ENCODE measurements at places on chromosomes 5 and 9.

GRCh38 chr5:24621792-24622191 lies 23.0 kb downstream of the CDH10 start:
- no peak for DNase-seq

- no peak for DNase-seq
Observed at GRCh38 chr5:15027764-15028163, 156.2 kb upstream of the ANKH start.

DNA sequence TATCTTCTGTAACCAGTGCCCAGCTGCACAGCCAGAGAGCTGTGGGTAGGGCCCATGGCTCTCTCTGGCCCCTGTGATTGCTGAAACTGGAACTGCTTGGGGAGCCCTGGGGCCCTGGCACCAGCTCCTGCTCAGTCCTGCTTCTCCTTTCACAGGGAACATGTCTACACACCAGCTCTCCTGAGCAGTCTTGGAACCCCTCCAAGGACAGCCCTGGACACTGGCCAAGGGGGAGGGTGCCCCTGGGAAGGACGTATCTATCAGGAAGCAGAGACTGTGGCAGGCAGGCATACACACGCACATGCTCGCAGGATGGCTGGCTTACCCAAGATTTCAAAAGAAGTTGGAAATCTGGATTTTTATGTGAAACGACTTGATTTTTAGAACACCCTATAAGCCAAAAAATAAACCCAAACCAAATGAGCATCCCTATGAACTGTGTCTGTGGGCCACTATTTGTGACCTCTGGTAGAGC lies 8.8 kb upstream of the TRAF1 start:
- DNase-seq: no peak

- DNase-seq: no peak
Observed at GRCh38 chr9:109710830-109711229, 69.2 kb upstream of the PALM2AKAP2 start.

GRCh38 chr9:134888603-134889190 lies 8.1 kb downstream of the FCN2 start:
- DNase-seq: no peak

DNA sequence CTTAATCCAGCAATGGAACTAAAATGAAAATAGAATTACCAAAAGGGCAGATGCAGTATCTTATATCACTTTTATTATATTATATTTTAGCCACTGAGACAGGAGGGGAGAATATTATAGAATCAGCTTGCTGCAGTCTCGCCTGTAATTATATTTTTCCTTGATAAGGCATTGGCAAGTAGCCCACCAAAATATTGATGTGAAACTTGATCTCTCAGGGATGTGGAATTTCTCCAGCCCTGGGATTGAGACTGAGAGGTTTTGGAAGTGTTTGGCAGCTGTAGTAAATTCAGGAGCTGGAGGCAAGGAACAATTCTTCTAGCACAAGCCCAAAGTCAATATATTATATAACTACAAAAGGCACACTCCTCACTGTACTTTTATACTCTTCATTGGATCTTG lies 142.1 kb upstream of the ADAMTSL1 start:
- DNase-seq: no peak

DNA sequence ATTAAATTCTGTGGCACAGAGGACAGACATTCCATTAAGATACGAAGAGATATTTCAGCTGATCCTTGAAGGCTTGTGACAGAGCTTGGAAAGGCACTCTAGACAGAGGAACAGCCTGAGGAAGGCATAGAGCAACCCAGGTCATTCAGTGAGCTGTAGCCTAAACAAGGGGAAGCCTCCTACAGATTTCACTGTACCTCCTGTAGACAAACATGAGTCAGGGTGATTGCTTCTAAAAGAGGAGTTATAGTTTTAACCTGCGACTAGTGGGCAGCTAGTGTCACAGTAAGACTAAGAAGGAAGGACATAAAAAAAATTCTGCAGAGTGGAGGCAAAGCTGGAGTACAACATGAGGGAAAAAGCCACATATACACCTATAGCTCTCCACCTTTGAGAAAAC lies 43.5 kb upstream of the ANKDD1B start:
- DNase-seq: no peak

DNA sequence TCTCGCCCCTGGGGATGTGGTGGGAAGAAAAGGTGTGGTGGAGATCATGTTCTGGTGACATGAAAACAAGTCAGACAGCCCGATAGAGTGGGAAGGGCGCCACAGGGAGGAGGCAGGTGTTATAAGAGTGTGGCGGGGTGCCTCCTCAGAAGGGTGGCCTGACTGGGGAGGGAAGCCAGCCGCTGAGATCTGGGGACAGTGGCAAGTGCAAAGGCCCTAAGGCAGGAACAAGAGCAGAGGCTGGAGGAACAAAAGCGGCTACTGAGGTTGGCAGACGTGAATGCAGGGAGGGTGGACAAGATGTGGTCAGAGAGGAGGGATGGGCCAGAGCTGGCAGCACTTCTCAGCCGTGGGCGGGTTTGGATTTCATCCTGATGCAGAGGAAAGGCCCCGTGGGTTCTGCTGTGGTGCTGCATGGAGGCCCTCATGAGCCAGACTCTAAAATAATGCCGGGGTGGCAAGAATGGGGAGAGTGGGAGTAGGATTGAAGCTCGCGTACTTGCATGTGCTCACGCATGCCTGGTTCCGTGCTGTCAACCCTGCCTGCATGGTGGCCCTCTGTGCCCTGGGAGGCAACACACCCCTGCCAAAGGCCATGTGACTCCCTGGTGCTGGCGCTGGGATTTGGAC lies 89.2 kb downstream of the MVB12B start:
- no peak for DNase-seq

- DNase-seq: no peak
Observed at GRCh38 chr5:154485096-154485491, 7.1 kb upstream of the HAND1 start.

DNA sequence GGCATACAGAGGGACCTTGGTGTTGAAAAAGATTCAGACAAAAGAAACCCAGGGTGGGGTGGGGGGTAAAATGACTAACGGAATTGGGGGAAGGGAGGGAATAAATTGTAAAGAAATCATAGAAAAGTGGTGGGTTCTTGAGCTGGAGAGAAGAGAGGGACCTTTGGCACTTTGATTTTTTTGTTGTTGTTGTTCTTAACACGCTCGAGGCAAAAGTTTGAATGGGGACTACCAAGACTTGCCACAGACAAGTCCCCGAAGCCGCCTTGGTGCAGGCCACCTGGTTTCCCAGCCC lies 616 bp downstream of the VCAN start:
- no peak for DNase-seq

GRCh38 chr5:90353254-90353653 lies 56.3 kb downstream of the CETN3 start:
- DNase-seq: no peak

GRCh38 chr5:74580729-74581109 lies 59.8 kb downstream of the ENC1 start:
- no peak for DNase-seq

- peak; percentile 14 for DNase-seq
Observed at GRCh38 chr9:21974343-21974721, 19.9 kb downstream of the CDKN2A start.

DNA sequence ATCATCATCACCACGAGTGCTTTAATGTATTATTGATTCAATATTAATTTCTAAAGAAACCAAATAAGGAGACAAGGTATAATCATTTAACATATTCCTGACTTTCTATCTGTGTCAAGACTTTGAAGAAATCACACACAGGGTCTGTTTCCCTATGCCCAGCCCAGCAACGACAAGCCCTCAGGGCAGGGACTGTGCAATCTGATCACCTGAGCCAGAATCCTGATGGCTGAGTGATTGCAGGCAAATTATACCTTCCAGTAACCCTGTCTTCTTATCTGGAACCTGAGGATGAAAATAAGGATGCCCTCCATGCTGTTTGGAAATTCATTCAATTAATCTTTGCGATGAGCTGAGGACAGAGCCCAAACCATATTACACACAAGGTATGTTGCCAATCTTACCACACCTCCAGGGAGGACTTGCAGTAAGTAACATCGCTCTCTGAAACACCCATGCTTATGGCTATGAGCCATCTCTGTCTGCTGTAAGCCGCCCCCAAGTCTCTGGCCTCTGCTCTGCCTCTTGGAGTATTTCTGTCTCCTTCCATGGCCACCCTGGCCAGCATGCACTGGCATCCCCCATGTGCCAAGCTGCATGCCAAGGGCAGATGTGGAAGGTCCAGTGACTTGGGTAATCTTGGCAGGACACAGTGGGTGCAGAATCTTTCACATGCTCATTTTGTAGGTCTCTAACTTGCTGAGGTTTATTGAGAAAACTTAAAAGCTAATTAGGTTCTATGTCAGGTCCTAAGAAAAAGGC lies 10.6 kb downstream of the TAS2R1 start:
- DNase-seq: no peak

DNA sequence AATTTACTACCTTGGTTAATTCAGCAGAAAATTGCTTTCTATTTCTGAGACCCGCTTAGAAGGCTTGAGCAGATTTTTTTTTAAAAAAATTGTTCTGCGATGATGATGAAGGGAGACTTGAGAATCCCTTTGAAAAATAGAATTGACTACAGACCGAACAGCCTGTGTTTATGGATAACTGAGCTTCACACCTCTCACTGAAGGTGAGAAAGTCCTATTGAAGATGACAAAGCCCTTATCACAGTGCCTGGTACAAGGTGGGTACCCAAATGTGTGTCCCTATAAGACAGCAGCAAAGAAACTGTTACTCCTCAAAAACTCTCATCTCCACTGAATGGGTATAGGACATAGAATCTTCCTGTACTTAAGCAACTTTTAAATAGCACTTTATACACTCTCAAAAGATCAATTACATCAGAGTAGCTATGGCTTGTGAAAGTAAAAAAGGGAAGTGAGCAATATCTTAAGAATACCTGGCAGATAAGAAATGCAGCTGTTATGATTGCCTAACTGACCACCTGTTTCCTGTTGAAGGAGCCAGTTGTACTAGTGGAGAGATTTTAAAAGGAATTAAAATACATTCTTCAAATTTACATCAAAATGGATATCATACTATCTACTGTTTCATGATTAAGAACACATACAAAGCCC lies 419.7 kb downstream of the CHSY3 start:
- no peak for DNase-seq

- no peak for DNase-seq
Observed at GRCh38 chr9:110087605-110088004, 120.4 kb downstream of the C9orf152 start.

- no peak for DNase-seq
Observed at GRCh38 chr5:153212471-153212870, 278.0 kb upstream of the GRIA1 start.

DNA sequence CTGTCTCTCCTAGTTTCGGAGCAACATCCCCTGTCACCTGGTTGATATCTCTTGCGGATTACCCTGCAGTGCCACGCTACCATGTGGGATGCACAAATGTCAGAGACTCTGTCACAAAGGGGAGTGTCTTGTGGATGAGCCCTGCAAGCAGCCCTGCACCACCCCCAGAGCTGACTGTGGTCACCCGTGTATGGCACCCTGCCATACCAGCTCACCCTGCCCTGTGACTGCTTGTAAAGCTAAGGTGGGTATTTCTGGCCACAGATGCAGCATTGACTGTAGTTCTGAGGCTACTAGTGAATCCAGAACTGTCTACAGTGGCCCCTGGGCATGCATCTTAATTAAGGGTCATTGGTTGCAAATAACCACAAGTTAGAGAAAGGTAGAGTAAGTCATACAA lies 50.8 kb downstream of the AQP7 start:
- DNase-seq: no peak

DNA sequence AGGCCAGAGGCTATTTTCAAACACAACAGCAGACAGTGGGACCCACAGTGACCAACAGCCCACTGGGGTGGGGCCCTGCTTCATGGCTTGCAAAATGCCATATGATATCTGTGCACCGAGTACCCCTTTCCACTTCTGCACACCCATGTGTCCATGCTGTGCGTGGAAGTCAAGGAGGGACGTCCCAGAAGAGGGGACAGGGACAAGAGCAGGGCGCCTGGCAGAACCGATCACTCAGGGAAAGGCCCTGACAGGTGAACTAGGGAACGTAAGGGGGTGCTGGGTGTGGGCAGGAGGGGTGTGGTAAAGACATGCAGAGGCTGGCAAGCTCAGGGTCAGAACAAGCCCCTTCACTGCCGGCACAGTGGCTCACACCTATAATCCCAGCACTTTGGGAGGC lies 7.6 kb upstream of the TTLL11 start:
- no peak for DNase-seq

GRCh38 chr5:32916648-32917047 lies 205.5 kb downstream of the NPR3 start:
- no peak for DNase-seq
